ENCODE measurements at places on chromosomes 16 and 17. TPM values are rescaled to one million over a fixed set of nuclear protein-coding genes. Genes with fewer than 3 reads are reported as not detected.

CBX4 gene
- 16.8 TPM for total RNA-seq

MEIOC gene
- 0.37 TPM for total RNA-seq

KRTAP4-4 gene
- not detected for total RNA-seq

KLHL10 gene
- 0.14 TPM for total RNA-seq

MARVELD3 gene
- not detected for total RNA-seq

SLC12A3 gene
- total RNA-seq = not detected

STH gene
- not detected for total RNA-seq

TMEM238L gene
- total RNA-seq = not detected

WFIKKN2 gene
- not detected for total RNA-seq

SGSM2 gene
- 50.1 TPM for total RNA-seq

GRCh38 chr16:66703406-66704215 lies 7.1 kb upstream of the CMTM4 start:
- no peak for DNase-seq

DNA sequence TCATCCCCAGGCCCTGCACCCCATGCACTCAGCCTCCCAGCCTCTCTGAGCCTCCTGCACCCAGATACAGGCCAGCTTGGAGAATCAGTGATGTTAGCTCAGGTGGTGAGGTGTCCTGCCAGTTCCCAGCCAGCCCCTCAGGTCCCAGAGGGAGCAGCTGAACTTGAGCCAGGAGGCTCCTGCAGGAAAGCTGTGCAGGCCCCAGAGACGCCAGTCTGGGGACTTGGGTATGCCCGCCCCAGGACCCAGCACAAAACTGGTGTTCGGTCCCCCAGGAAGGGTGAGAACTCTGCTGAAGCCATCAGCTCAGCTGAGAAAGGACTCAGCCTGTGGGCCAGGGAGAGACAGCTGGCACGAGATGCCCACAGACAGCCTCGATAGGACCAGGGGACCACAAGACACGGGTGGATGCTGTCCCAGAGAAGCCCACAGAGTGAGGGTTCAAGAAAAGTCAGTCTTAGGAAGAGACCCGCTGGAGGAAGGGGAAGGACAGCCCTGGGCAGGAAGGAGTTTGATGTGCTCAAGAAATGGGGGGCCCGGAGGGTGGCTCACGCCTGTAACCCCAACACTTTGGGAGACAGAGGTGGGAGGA lies 11.0 kb downstream of the ENDOV start:
- DNase-seq = no peak

GRCh38 chr16:83098536-83098935 lies 471.8 kb downstream of the CDH13 start:
- no peak for DNase-seq

DNA sequence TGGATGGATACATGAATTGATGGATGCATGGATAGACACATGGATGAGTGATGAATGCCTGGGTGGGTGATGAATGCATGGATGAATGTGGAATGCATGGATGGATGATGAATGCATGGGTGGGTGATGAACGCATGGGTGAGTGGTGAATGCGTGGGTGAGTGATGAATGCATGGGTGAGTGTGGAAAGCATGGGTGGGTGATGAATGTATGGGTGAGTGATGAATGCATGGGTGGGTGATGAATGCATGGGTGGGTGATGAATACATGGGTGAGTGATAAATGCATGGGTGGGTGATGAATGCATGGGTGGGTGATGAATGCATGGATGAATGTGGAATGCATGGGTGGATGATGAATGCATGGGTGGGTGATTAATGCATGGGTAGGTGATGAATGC lies 83.9 kb upstream of the HSBP1 start:
- DNase-seq = no peak

DNA sequence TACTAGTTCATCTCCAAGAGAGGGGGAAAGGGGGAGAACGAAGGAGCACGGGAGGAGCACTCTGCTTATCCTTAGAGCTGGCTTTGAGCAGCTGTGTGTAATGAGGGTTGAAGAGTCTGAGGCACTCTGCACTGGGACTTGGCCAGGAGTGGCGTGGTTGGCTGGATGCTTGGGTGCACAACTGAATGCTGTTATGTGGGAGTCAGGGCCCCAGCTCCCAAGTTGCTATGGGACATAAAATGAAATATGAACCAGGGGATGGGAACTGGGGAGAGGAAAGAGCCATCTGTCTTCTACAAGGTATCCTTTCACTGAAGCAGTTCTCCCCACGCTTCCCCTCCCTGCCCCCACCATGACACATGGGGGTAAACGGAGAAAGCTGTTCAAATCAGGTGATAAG lies 105.9 kb upstream of the ANKFN1 start:
- no peak for DNase-seq

DNA sequence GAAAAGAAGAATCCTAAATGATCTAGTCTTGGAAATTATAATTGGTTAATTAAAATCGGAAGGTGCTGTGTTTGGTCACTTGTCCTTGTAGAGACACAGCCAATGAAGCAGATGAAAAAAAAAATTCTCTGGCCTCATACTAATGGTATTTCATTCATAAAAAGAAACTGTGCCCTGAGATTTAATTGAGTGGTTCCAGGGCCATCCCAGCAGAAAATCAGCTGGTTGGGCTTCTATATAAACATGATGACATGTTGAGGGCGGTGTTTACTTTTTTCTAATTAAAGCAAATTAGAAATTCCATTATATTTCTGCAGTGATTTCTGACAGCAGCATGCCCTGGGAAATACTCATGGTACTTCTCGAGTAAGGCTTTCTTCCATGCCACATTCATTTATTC lies 191.9 kb upstream of the KCNJ16 start:
- DNase-seq = no peak

- DNase-seq = no peak
Measured at GRCh38 chr17:31738996-31739699, 119.9 kb downstream of the COPRS start.

DNA sequence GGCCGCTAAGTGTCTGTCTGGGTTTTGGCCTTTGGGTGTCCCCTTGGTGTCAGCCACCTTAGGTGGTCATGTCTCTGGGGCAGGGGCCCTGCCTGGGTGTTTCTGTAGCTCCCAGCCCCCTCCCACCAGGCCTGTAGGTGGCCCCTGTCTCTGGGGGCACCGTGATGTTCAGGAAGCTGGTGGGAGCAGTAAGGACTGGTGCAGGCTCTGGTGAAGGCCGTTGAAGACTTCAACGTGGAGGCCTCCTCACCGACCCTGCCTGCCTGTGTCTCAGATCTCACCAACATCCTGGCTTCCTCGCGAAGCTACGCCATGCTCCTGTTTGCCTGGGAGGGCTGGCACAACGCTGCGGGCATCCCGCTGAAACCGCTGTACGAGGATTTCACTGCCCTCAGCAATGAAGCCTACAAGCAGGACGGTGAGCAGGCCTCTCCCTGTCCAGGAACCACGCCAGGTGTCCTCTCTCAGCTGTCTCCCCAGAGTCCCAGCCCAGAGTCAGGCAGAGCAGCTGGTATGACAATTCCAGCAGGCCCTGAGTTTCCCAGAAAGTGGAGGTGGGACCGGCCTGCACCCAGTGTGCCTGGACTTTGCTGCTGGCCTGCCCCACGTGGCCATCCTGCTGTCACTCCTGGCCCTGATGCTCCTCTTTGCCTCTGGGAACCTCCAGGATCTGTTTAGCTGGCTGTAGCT lies 2.8 kb downstream of the ACE start:
- DNase-seq = no peak

GRCh38 chr16:85327731-85328675 lies 215.7 kb upstream of the CIBAR2 start:
- no peak for DNase-seq

DNA sequence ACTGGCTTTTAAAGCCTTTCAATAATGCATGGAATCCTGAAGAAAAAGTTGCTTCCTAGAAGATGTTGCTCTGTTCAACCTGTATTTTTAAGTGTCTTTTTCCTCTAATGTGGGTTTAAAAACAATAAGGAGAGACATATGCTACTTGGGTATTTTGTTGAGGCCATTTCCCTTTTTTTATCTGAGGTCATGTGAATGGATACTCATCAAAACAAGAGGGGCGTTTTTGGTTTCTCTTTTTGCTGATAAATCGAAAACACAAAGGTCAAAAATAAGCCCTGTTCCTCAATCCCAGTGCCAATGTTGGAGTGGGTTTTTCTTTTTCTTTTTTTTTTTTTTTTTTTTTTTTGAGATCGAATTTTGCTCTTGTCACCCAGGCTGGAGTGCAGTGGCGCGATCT lies 468.0 kb upstream of the RBFOX1 start:
- DNase-seq = no peak

GRCh38 chr16:14278749-14279148 lies 207.6 kb downstream of the MRTFB start:
- DNase-seq = no peak

GRCh38 chr16:73529303-73530012 lies 481.5 kb upstream of the ZFHX3 start:
- DNase-seq = no peak

- DNase-seq = no peak
Measured at GRCh38 chr16:83959656-83960434, 6.8 kb downstream of the OSGIN1 start.

DNA sequence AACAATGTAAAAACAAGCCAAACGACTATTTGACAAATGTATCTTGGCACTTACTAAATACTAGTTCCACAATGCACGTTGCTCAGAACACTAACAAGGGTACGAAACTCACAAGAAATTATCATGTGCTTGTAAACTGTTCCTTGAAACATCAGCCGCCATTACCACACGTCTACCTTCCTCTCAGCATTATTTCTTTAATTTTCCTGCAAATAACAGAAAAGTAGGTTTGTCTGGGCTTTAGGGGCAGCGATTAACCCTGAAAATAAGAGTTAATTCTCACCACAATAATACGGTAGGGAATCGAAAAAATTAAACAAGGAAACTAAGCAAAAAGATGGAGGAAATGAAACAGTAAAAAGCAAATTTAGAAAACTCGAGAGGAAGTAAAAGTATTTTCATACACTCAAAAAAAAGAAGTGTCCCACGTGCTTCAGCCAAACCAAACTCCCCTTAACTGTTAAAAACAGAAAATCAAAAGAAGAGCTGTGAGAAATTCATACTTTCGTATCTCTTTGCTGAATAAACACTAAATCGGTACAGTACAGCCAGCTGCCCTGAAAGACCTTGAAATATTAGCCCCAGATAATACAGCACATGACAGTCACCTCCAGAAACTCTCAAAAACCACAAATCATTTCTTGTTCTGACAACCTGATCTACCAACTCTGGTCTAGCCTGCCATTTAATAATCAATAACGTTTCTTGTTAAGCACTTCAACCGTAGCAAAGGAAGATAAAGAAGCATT lies 1.2 kb downstream of the ARHGAP17 start:
- no peak for DNase-seq

DNA sequence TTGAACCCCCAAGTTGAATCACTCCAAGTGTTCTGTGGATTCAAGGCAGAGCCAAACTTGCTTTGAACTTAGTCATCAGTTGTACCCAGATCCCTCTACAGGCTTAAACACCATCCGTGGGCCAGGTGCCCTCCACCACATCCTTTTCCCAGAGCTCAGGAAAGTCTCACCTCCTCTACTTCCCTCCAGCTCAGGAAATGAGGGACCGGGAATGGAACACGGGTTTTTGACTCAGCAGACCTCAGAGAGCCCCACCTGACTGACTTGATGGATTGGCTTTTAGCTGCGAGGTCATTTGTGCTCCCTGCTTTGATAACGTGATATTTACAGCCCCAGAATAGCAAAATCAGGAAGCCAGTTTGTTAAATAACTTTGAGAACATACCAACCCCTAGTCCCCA lies 20.1 kb downstream of the GID4 start:
- no peak for DNase-seq

DNA sequence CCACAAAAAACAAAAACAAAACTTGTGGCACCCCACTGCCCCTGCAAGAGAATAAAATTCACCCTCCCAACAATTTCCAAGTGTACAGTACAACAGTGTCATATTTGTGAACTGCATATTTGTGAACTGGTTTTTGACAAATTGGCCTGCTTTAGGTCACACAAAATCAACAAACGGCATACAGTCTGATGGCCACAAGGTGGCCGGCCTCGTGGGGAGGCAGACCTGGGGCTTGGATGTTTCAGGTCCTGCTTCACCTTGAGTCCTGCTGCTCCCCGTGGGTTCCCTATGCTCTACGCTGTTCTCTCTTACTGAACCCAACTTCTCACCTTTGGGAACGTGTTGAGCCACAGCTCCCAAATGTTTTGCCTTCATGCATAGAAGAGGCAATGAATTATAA lies 102.2 kb downstream of the CDK5R1 start:
- no peak for DNase-seq

GRCh38 chr17:17819561-17819995 lies 17.2 kb downstream of the SREBF1 start:
- DNase-seq = peak; percentile 78

- no peak for DNase-seq
Measured at GRCh38 chr17:42673266-42673884, 3.4 kb downstream of the PLEKHH3 start.

DNA sequence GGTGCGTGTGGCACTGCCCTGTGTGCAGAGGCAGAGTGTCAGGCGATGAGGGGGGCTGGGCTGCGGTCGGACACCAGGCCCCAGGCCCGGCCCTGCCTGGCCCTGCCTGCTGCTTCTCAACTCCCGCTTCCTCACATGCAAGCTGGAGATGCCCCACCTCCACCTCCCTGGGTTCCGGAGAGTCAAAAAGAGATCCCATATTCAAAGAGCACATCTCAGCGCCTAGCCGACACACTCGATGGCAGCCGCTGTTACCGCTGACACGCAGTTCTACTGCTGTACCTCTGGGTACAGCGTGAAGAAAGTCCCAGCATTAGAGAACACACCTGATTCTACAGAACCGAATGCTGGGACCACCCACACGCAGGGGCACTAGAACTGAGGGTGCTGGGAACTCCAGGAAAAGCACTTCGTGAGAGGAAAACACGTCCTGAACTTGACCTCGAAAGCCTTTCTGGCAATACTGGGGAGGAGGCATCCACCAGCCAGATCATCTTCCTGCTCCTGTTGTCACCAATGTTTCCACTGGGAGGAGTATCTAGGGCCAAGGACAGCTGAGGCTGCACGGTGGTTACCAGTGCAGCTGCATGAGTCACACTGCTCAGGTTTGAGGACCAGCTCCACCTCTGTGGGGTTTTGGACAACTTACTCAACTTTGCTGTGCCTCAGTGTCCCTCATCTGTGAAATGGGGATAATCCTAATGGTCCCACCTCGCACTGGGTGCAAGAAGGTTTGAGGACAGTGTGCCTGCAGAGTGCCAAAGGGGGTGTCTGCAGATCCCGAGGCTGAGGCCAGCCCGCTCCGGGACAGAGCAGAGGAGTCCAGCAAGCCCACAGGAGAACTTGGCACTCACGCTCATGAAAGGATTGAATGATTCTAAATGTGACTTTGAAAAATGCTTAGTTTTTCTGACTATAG lies 100.4 kb upstream of the DNAH17 start:
- DNase-seq = no peak

DNA sequence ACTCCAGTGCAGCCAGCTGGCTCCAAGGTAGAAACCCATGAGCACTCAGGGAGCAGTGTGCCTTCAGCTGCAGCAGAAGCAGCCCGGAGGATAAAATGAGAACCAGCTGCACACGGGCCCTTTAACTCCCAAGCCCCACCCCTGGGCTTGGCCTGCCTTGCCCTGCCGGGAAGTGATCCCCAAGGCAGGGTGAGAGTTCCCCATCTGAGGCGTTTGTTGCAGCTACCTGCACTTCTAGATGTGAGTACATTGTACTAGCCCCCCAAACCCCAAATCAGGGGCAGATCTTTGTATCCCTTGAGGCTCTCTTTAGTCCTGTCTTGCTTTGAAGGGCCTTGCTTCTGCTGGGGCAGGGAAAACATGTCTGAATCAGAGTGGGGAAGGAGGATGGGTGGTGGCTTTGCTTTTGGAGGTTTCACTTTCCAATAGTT lies at the start of gene MVP:
TSS of gene MVP (plus strand) at position 192 of the 431 bp plus-strand sequence. CDS start 10,088 bp downstream, outside the sequence.
- no peak for DNase-seq
